ENCODE measurements at places on chromosomes 5 and 9.

- DNase-seq = no peak
Measured at GRCh38 chr5:10740384-10740783, 20.6 kb downstream of the DAP start.

- DNase-seq = no peak
Measured at GRCh38 chr5:133610489-133611356, 1.6 kb downstream of the FSTL4 start.

GRCh38 chr9:8036914-8037524 is 237.4 kb upstream of the DMAC1 start:
- DNase-seq = no peak

DNA sequence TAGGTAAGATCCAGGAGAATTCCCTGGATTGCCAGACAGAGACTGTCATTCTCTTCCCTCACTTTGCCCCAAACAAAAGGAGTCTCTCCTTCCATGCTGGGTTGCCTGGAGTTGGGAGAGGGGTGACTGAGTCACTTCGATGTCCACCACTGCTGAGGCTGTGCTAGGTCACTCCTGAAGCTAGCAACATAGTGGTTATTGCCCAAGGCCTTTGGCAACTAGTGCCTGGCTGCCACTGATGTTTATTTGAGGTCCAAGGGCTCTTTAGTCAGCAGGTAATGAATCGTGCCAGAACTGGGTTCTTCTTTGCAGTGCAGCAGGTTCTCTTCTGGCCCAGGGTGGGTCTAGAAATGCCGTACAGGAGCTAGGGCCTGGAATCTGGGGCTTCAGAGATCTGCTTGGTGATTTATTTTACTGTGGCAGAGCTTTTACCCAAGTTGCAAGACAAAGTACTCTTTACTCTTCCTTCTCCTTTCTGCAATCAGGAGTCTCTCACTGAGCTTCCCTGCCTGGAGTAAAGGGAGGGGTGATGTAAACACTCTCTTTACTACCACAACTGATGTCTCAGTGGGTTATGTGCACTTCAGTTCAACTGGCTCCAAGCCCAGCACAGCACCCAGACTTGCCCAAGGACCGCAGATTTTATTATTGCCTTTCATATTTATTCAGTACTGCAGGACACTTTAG is 155.7 kb upstream of the SH3GL2 start:
- no peak for DNase-seq

- no peak for DNase-seq
Measured at GRCh38 chr5:139717221-139717620, 69.1 kb downstream of the CXXC5 start.

- no peak for DNase-seq
Measured at GRCh38 chr9:131610231-131610761, 65.0 kb downstream of the PRRT1B start.

DNA sequence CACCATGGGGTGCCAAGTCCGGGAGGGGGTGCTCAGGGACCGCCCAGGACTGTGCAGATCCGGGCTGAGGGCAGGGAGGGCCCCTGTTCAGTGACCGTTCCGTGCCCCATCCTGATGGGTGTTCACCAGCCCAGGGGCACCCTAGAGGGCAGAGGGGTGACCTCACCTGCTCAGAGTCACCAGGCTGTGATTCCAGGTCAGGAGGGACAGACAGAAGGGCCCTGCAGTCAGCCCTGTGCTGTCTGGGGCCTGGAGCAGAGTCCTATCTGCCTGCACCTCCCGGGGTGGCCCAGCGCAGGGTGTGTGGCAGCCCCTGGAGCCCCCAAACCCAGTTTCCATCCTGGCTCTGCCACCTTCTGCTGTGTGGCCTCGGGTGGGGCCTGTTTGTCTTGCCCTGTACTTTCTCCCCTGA is 241.9 kb downstream of the PBX3 start:
- DNase-seq = no peak

- DNase-seq = no peak
Measured at GRCh38 chr5:109852371-109853155, 162.8 kb downstream of the MAN2A1 start.

DNA sequence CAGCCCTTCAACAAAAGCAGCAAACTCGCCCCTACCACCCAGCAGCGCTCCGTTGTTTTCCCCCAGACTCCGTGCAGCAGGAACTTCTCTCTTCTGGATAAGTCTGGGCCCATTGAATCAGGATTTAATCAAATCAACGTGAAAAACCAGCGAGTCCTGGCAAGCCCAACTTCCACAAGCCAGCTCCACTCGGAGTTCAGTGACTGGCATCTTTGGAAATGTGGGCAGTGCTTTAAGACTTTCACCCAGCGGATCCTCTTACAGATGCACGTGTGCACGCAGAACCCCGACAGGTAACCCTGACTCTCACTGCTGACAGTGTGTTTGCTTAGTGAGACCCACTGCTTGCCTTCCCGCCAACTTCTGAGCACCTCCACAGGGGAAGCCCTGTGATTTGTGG is 81.8 kb downstream of the PRDM6 start:
- no peak for DNase-seq

GRCh38 chr9:128043467-128043868 is 23.7 kb downstream of the NAIF1 start:
- DNase-seq = no peak

GRCh38 chr5:81288021-81288433 is 13.4 kb upstream of the ZCCHC9 start:
- DNase-seq = no peak

DNA sequence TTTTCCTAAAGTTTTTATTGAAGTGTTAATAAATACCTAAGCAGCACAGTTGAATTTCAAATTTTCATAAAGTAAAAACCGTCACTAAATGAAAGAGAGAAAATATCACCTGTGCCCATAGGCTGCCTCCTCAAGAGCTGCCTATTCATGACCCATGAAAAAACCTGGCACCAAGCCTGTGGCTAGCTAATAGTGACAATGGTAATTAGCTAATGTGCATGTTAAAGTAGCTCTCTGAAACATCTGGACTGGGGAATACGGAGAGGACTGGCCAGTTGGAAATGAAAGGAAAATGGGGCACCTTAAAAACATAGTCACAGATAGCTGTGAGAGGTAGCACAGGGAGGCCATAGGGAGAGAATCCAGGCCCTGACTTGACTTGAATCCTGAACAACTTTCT is 5.4 kb upstream of the GNE start:
- DNase-seq = no peak

DNA sequence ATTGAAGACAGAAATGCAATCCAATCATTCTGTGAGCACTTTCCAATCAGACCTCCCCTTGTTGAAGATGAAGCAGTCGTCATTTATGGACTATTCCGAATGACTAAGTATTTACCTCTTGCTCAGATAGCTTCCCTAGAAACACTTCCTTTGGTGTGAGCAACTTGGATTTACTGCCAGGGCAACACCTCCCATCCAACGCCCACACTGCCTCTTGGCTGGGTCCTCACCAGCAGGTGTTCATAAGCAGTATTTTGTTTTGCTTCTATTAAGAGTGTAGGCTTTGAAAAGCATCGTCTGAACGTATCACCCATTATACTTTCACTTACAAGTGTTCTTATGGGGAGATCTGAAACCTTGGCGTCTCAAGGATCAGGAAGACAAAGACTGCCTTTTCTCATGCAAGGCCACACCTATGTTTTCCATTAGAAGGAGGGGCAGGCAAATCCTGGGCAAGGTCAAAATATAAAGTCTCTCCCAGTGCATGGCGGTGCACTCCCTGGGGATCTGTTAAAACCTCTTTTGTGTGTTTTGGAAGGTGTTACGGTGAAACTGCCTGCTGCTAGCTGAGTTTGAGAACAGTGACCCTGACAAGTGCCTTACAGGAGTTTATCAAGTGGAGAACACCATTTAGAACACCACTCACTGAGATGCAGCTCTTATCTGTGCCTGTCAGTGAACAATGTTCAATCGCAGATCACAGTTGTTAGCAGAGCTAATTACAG is 10.6 kb upstream of the MARCHF3 start:
- DNase-seq = peak; percentile 38

DNA sequence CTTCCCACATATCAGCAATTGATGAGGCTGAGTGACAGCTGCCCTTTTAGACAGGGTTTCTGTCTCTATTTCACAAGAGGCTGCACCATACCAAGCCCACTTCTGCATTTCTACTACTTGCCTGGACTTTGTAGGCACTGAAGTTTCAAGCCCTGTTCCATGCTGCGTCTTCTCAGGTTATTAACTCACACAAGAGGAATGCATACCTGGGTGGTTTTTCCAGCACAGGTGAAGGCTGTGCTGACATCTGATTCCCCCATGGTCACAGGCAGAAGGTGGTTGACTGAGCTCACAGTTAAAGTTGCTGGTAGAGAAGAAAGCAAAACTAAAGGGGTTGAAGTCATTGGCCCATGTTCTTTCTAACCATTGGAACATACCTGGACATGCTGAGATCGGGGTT is 86.6 kb downstream of the MAMDC2 start:
- DNase-seq = no peak

- peak; percentile 50 for DNase-seq
Measured at GRCh38 chr5:173781816-173782670, 106.1 kb upstream of the CPEB4 start.

GRCh38 chr5:32126691-32127090 is 47.4 kb downstream of the GOLPH3 start:
- no peak for DNase-seq

DNA sequence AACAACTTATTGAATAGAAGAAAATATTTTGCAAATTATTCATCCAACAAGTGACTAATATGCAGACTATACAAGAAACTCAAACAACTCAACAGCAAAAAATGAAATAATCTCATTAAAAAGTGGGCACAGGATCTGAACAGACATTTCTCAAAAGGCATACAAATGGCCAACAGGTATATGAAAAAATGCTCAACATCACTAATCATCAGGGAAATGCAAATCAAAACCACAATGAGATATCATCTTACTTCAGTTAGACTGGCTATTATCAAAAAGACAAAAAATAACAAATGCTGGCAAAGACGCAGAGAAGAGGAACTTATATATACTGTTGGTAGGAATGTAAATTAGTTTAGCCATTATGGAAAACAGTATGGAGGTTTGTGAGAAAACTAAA is 1.8 kb upstream of the AMACR start:
- no peak for DNase-seq

DNA sequence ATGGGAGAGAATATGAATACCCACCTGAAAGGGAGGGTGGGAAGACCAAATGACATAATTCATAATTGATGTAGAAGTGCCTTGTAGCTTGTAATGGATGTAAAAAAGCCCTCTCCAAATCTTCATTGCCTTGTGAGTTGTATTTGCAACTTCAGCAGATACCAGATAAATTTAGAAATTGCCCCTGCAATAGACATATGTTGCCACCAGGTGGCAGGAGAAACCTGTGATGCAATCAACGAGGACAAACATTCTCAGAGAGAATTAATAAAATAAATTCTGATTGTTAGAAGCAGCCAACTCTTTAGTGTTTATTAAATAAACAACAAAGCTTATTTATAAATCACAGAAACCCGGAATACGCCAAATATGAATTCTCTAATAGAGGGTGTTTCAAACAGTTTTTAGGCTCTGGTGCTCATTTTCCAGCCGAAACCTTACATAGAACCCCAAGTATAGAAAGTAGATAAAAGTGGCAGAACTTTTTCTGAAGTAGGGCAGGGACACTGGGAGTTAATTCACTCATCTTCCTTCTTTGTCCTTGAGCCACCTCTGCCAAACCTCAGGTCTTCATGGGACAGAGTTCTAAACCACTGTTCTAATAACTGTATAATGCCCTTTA is 147.8 kb downstream of the TMEM38B start:
- peak; percentile 68 for DNase-seq

- no peak for DNase-seq
Measured at GRCh38 chr9:652914-653313, 188.6 kb upstream of the DMRT1 start.

GRCh38 chr5:76479281-76479680 is 76.2 kb downstream of the IQGAP2 start:
- DNase-seq = no peak

GRCh38 chr5:59180515-59180914 is 597.6 kb downstream of the RAB3C start:
- no peak for DNase-seq

DNA sequence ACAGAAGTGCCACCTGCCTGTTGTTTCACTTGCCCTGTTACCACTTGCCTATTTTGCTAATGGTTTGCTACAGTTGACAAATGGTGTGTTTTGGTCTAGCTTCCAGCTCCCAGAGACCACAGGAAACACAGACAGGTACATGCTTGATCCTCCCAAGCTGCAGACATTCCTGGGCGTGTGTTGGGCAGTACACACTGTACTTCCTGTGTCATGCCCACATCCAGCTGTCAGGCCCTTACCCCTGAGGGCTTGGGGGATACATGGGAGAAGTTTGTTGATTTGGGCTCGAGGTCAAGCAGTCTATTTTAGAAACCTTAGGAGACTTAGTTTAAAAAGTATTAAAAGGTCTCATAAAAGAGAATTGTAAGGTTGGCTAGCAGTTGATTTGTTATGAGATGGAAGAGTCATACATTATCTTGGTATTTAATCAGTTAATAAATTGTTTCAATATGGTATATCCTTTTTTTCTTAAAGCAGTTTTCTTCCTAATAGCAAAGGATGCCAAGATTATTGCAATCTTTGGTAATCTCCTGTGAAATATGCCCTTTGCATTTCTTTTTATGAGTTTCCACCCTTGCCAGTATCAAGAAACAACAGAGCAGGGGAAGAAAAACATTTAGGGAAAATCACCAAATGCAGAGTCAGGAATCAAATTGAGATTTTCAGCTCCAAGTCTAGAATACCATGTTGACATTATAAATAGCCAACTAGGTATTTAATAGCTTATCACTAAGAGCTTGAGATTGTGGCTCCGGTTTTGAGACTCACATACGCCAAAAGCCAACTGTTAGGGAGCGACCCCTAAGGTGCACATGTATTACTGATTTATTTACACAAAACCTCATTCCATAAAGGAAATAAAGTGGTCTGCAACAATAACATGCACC is 52.3 kb upstream of the CD180 start:
- DNase-seq = no peak

DNA sequence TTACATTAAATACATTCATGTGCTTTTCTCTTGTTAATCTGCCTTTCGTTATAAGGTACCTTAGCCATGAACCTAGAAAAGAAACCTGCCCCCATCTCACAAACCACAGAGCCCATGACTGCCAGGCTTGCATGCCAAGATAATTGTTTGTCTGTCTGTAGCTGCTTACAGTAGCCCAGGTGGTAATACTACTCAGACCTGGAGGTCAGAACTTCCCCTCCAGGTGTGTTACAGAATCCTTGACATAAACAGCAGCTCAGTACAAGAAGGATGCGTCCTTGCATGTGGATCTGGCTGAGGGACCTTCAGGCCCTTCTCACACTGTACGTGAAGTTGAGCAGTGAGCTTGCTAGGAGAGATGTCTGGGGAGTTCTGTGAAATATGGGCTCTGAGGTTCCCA is 291.4 kb downstream of the CSNK1G3 start:
- DNase-seq = no peak

- DNase-seq = no peak
Measured at GRCh38 chr5:9456435-9457042, 89.3 kb downstream of the SEMA5A start.

Measured in RKO (cell line).